Caudate nucleus (tissue), 63 donors: ENCODE measurements at places on chromosomes 6 and 20.

GRCh38 chr20:59145924-59146779 is 17.5 kb upstream of the ZNF831 start:
- DNase-seq, result peak; percentile 53

DNA sequence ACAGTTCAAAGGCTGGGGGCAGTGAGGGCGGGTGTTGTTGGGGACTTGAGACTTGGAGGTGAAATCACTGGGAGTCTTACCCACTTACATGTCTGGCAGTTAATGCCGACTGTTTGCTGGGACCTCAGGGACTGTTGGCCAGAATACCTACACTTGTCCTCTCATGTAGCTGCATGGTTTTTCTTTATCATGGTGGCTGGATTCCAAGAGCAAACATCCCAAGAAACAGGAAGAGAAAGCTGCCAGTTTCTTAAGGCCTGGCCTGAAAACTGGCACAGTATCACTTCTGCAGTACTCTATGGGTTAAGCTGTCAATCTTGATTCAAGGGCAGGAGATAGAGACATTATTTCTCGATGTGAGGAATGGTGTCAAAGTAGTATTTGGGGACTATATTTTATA is 19.8 kb upstream of the C6orf62 start:
- DNase-seq, result no peak

DNA sequence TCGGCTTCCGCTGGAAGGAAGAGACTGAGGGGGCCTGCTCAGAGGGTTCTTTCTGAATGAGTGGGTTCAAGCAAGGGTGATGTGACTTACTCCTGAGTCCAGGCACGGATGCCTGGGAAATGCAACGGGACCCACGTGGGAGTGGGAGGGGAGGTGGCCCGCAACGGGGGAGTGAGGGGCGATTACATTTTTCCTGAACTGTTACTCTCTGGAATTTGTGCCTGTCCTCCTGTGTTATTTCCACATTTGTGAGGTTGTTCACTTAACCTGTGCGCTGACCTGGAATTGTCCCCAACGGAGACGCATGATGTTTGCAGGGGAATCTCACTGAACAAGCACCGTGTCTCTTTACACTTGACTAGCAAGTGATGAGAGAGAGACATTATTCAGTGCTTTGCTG is 209.4 kb downstream of the CDH4 start:
- DNase-seq, result no peak

- DNase-seq, result peak; percentile 83
Measured at GRCh38 chr6:108002365-108003221, 44.6 kb upstream of the SEC63 start.

DNA sequence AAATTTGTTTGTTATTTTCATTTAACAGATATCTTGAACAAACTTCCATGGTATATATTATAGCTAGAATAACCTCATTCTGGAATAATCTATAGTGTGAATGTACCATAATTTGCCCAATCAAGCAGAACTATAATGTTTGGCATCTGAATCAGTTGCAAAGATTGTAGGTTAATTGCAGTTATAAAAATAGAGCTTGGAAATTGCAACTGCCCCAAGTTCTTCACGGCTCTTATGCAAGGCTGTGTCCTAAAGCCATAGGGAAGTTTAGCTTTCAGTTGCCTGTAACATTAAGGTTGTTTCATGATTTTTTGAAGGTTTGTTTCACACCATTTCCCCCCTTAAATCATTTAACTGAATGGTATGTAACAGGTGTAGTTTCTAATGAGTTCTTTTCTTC is 19.4 kb downstream of the NQO2 start:
- DNase-seq, result no peak

DNA sequence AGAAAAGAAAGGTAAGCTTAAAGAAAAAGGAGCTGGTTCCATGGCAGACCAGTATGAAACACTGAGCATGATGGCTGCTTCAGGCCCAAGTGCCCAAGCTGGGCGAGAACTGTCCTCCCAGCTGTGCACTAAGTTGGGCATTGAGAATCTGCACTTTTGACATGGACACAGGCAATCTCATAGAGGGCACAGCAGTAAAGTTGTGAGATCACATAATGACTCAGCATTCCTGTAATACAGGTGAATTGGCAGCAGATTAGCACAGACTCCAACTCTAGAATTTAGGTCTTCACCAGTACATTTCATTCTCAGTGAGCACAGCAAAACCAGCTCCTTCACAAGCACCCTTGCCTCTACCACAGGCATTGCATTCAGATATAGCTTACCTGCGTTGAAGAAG is 343.4 kb downstream of the PKHD1 start:
- no peak for DNase-seq

DNA sequence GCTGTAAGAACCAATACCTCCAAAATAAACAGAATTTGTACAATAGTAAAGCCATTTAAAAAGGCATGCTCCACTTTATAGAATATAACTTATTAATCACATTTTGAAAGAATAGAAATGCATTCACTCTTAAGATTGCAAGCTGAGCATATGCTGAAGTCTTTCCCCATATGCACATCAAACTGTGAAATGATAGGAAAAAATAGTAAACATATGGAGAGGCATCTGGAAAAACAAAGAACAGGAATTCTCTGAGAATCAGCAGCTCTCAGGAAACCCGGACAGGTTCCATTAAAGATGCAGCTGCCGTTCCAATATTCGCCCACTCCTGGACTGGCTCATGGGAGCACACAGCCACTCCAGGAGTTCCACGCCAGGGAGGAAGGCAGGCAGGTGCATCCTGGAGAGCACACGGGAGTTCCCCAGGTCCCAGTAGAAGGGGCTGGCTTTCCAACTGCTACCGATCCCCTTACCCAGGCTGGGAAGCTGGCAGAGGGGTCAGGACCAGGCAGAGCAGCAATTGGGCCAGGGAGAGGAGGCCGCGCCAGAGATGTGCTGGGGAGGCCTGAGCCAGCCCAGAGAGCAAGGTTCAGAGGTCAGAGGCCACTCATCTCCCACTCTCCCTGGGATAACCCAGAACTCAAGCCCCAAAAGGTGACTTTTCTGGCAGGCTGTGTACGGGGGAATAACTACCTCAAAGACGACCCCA is 111.1 kb downstream of the DLL1 start:
- no peak for DNase-seq

DNA sequence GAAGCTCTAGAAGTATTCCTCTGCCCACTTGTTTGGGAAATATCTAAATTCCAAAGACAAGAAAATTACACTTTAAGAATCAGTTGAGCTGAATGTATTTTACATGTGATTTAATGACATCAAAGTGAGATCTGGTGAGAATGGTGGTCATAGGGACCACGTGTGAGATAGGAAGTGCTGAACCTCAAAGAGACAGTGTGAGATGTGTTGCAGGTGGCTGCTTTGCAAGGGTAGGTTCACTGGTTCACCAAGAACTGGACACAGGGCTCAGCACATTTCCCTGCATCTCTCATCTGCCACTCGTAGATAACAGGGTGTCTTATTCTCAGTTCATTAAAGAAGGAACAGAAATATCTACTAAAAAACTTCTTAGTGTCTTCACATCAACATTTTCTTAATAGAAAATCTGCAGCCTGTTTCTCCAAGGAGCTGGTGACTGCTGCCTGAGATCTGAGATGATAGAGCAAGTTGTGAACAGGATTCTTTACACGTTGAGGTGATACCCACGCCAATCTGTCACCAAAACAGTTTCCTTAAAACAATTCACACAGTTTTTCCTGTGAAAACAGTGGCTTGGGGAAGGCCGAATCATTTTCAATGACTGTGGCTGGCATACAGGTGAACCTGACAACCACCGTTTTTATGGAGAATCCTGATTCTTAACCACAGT is 7.2 kb downstream of the CCR6 start:
- DNase-seq, result no peak

- DNase-seq, result no peak
Measured at GRCh38 chr6:21019614-21020013, 485.4 kb downstream of the CDKAL1 start.

DNA sequence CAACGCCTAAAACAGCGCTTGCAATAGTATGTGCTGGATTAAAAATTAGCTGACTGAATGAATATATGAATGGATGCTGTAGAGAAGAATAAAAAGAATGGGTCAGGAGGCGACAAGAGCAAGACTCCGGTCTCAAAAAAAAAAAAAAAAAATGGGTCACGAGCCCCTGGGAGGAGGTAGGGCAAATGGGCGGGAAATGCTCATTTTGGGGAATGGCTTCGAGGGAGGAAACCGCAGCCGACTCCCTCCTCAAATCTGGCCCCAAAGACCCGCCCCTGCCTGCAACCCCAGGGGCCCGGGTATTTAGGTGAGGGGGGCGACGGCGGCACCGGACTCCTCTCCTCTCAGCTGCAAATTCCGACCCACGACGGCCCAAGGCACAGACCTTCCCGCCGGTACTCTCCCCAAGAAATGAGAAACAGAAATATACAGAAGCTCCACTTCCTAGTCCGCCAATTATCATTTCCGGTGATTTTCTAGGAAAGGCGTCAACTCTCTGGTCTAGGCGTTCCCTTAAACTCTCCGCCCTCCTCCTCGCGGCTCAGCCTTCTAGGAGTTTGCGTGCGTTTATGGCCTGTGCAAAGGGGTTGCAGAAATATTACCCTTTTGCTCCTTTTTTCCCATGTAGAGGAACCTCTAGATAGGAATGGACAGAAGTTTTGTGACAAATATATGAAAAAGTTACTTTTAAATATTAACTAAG is at the start of gene ZNF311:
Gene ZNF311 (minus strand): TSS at position 133 of the 703 bp plus-strand sequence. CDS start 1,361 bp downstream, outside the sequence.
- DNase-seq, result no peak

DNA sequence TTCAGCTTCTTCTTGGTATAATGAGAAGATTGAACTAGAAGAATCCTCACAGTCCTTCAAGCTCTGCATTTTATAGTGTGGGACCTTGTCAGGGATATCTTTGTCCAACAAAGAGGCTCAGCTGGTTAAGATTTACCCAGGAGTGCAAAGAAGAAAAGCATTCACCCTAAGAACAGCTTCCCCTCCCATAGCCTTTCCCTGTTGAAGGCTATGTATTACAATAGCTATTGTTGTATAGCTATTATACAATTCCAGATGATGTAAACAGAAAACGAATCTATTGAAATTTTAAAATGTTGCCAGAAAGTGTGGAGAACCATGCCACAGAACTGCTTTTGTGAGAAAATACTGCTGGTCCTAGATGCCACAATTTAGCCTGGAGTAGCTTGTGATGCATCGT is 85.5 kb upstream of the CNKSR3 start:
- no peak for DNase-seq

DNA sequence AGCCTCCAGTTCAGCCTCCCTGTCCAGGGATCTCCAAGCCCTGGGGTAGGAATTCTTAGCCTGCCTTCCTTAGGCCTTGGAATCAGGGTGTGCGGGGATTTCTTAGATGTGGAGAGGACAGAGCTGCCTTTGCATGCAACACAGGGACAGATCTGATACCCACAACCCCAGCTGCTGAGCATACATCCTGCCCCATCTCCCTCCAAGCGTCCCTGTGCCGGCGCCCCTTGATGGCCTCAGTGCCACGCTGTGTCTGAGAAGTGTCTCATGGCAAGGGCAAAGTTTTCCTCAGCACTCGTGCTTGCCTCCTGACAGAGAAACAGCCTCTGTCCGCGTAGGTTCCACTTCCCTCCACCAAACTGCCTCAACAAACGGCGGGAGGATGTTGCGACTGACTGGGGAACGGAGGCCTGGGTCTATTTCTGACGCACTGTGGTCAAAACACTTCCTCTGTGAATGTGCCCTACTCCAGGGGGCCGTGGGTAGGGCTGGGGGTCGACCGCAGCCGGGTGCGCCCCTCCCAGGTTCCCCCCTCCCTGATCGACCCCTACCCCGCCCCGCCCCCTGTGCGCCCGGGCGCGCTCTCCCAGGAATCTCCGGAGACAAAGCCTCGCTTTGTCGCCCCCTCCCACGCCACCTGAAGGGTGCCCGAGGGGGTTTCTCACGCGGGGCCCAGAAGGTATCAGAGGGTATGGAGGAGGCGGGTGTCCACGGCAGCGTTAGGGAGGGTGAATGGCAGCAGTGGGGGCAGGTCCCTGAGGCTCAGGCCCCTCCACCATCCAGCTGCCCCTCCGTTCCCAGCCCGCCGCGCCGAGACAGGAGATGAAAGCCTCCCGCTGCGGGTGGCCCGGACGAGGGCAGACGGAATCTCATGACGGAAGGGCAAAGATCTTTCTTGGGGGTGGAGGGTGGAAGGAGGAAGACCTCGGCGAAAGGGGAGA is 806 bp downstream of the MICAL1 start:
- DNase-seq, result no peak

GRCh38 chr6:111057074-111057752 is 30.1 kb upstream of the SLC16A10 start:
- no peak for DNase-seq

- DNase-seq, result no peak
Measured at GRCh38 chr6:34148631-34149451, 3.0 kb upstream of the GRM4 start.

- no peak for DNase-seq
Measured at GRCh38 chr6:113184736-113185135, 672.4 kb upstream of the MARCKS start.

DNA sequence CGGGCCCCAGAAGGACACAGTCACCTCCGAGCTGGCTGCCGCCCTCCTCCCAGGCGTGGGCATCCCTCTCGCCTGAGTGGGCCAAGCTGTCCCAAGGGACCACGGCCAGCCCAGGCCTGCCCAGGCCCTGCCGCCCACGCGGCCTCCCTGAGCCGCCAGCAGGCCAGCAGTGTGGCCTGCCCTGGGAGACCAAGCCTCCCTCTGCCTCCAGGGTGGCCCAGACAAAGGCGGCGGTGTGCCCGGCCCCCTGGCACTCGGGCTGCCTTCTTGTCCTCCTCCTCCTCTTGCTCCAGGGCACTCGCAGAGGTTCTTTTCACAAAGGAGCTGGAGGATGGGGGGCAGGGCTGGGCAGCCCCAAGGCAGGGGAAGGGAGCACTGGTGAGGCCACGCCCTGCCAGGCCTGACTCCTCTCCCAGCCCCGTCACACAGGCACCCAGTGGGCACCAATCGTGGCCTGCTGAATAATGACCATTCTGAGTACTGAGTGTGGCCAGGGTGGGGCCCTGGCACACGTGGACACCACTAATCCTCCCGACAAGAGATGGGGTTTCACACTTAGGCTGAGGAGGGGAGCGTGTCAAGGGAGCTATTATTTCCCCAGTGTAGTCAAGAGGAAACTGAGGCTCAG is 25.3 kb downstream of the NOL4L start:
- DNase-seq, result no peak

DNA sequence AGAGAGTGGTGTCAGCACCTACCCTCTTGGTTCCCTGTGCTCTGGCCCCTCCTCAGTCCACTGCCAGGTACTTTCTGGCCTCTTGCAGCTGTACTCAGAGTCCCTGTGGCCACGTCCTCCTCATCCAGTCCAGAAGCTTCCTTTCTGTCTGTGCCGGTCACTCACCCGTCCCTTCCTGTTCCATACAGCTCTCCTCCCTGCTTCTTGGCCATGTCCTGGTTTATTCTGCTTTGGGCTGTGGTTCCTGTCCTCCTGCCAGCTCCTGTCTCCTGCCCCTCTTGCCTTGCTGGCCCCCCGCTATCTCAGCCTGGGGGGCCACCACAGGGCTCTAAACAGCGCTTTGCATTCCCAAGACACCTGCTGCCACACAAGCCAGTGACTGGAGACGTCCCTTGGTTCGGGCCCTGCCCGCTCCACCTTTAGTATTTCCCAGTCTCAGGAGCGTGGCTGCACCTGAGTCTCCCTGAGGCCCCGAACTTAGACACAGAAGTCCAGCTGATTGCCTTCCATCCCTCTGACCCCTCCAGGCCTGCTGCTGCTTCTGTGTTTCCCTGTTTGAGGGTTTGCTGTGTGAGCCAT is 15.5 kb upstream of the RBM38 start:
- DNase-seq, result no peak

GRCh38 chr6:82131441-82131840 is 116.1 kb downstream of the IBTK start:
- no peak for DNase-seq
